Brain pericyte (primary cell): ENCODE measurements at places on chromosomes 1 and 21.

DNA sequence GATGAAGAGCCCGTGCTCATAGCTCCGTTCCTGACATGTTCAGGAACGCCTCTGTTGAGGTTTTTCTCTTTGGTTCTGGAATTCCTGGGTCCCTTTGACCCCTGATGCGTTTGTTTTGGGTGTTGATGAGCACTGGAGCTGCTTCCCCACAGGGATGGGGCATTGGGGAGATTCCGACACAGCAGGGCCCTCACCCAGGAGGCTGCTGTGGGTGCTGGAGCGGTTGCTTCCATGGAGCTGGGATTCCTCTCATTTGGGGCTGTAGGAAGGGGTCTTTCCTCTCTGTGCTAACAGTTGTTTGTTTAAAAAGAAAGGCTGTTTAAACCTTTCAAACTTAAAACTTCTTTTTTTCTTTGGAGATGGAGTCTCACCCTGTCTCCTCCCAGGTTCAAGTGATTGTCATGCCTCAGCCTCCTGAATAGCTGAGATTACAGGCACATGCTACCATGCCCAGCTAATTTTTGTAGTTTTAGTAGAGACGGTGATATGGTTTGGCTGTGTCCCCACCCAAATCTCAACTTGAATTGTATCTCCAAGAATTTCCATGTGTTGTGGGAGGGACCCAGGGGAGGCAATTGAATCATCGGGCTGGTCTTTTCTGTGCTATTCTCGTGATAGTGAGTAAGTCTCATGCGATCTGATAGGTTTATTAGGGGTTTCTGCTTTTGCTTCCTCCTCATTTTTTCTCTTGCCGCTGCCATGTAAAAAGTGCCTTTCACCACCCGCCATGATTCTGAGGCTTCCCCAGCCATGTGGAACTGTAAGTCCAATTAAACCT, 48.9 kb downstream of the SKI start:
- DNase-seq, result no peak

DNA sequence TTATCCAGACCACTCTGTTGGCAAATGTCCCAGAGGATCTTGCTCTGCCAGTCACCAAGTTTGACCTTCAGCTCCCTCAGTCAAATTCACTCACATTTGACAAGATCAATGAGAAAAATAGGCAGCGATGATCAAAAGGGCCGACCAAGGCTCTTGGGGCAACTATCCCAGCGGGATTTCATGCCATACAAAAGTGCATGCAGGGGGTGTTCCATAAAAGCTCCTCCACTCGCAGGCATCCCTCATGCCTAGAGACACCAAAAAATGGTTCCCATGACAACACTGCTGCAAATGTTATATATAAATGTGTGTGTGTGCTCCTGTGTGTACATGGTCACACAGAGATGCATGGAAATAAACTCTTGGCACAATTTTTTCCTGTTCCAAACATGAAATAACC, 16.2 kb upstream of the EIF4G3 start:
- DNase-seq, result no peak

DNA sequence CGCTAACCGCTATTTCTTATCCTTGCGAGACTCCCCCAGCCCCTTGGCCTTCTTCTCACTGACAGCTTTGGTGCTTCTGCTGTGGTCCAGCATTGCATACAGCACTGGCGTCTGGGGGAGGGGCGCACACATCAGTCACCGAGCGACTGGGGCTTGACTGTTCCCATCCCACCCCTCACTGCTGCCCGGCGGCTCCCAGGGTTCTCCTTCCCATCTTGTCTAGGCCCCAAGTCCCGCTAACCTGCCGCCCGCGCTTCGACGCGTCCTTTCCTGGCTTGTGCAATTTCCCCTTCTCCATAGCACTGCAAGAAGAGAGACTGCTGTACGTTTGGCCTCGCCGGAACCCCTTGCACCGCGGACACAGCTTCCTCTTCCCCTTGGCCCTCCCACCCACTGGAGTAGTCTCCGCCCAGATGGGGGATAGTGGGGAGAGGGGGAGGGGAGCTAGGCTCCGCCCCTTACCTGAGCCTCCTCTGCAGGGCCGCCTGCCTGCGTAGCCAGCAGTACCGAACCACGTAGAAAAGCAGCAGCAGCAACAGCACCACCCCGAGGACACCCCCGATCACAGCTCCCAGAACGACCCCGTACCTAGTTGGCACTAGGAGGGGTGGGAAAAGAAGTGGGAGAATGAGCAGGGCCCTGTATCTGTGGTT, 3.8 kb downstream of the MPZ start:
- no peak for DNase-seq

- no peak for DNase-seq
Measured at GRCh38 chr1:161956930-161957329, 66.7 kb downstream of the OLFML2B start.

- DNase-seq, result no peak
Measured at GRCh38 chr1:59553371-59553770, 256.5 kb downstream of the FGGY start.
